ENCODE measurements at places on chromosomes 7 and 10.
A peak's percentile ranks its signal among the peaks of the same experiment; 100 is the strongest.

DNA sequence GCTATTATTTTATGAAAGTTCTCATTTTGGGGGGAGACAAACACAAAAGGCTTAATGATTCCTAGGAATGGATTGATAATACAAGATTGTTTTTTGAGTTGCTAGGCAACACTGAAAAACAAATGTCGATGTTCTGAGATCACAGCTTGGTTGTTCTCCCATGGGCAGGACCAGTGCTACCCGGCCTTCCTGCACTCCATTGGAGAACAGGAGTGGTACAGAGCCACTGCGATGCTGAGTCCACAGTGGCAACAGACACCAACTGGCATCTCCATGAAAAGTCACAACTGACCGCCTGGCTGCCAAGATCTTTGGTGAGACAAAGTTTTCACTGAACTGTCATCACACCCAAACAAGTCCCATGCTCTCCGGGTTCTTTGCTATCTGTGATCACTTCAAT is 68.9 kb upstream of the NMT2 start:
- DNase-seq = peak; percentile 58

DNA sequence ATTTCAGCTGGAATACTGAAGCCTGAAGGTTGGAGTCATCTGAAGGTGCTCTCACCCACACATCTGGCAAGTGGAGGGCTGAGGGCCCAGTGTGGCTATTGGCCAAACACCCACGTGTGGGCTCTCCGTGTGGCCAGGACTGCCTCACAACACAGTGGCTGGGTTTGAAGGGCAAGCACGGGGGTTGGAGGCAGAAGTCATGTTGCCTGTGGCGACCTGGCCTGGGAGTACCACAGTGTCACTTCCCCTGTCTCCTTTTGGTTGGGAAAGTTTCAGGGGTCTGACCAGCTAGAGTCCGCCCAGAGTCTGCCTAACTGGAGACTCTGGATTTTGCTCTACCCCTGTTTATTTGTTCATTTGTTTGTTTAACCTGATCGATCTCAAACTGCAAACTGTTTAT is 169.5 kb downstream of the DNAJB6 start:
- DNase-seq = no peak

- DNase-seq = no peak
Observed at GRCh38 chr10:24681572-24682088, 42.1 kb downstream of the ARHGAP21 start.

GRCh38 chr7:30136117-30136731 is 1.4 kb downstream of the MTURN start:
- no peak for DNase-seq

GRCh38 chr10:19767876-19768275 is 48.4 kb upstream of the PLXDC2 start:
- no peak for DNase-seq

GRCh38 chr10:127918572-127918971 is 11.7 kb downstream of the PTPRE start:
- DNase-seq = no peak

DNA sequence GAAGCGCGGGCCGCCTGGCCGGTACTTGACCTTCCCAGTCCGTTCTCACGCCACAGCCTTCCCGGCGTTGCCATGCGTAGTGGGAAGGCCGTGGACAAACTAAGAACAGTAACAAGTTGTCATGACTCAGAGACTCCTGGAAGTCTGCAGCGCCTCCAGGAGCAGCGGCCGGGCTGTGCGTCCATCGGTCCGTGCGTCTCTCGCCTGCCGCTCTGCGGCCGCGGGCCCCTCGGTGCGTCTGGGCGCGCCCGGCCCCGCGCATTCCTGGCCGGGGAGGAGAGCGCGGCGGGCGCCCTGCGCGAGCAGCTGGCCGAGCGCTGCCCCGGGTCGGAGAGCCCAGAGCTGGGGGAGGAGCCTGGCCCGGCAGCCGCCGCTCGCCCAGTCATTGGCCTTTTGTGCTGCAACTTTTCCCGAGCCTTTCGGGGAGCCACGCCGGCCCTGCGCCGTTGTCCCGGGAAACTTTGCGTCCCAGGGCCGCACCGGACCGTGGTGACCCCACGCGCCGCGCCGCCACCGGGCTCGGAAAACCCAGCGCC is 123.7 kb downstream of the TACC2 start:
- peak; percentile 95 for DNase-seq

DNA sequence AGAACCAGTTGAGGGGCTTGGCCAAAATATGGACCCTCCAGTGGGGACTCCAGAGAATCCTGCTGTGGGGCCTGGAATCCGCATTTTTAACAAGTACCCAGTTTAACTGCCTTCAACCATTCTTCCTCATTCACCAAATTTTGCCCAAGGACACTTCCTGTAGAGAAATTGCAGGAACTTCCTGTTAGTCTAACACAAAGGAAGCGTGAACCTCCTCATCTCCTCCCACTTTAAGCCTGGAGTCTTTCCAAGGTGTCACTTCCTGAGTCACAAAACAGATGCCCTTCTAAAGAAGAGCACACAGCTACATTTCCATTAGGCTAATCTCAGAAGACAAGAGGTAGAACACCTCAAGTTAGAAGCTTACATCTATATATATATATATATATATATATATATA is 188.4 kb downstream of the PPP1R17 start:
- DNase-seq = no peak

GRCh38 chr7:77989981-77990566 is 191.5 kb downstream of the PHTF2 start:
- no peak for DNase-seq

DNA sequence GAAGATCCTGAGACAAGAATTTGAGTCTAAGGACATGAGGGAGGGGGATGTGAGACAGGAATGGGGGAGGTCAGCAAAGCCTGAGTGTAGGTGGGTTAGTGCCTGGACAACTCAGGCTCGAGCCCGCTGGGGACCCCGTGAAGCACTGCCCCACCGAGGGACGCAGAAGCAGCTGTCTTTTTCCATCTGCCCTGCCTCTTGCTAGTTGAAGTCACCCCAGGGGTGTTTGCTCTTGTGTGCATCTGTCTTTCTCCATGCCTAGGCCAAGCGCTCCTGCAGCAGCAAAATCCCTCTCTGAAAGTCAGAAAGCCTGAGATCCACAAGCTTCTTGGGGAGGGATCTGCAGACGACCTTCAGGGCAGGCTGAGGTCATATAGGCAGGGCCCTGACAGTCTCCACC is 79.0 kb upstream of the CELF2 start:
- no peak for DNase-seq

GRCh38 chr7:84337429-84337828 is 142.8 kb upstream of the SEMA3A start:
- DNase-seq = peak; percentile 6

- DNase-seq = no peak
Observed at GRCh38 chr10:119826771-119827170, 45.9 kb downstream of the MCMBP start.

- DNase-seq = no peak
Observed at GRCh38 chr7:24349339-24349738, 65.3 kb downstream of the NPY start.

DNA sequence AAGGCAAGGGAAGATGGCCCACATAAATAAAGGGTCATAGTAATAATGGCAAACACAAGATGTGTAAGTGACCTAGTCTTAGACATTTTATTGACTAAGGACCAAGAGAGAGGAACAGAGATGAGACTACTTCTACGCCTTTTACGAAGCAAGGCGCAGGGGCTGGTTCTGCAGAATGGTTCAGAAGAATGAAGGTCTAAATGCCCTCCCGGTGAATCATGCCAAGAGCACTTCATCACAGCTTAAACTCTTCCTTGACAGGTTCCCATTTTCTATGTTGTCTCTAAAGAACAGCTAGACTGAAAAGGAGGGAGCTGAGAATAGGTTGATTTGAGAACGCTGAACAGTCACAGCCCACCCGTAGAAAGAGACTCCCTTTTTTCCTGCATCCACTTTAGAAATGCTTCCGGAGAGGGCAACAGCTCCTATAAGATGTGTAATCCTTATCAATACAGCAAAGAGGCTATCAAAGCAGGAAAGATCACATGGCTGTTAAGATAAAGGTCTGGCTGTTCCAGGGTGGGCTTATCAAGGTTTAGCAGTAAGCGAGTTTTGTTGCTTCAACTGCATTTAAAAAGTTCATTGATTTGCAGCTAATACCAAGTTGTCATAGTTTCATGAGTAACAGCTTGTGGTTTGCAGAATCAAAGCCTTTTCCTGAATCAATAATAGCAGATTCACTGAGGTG is 93.4 kb upstream of the AUTS2 start:
- no peak for DNase-seq

Measured in AG08396 (cell line).